Activated CD8-positive, alpha-beta memory T cell treated with anti-CD3 and anti-CD28 coated beads for 1 hour (primary cell): ENCODE measurements at places on chromosomes 3 and 15.

DNA sequence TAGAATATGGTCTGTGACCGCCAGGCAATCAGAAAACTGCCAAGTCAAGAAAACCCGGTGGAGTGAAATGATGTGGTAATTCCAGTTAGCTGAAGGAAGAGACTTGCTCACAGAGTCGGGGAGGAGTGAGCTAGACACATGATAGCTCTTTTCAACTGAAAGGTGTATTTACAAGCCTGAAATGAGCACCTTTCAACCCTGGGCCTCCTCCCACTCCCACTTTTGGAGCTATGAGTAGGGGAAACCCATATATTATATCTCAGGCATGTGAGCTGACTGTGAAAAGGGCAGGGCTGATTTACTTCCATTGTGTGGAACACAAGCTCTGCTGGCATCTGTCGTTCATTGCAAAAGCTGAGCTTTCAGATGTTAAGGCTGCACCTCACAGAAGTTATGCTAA is 960.2 kb downstream of the TUSC7 start:
- no peak for DNase-seq

DNA sequence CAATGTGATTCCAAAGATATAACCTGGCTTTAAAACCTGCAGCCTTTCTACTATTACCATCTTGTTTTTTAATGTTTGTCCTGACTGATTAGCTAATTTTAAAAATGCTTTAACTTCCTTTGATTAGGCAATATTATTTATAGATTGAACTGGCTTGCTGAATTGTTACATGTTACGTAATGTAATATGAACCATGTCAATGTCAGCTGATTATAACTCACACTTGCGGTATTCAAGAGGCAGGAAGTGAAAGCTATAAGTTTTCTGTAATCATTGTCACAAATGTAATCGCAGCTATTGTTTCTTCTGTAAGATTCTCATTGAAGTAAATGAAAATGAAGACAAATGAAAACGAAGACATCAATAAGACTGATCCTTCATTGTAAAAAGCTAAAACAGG is 146.8 kb downstream of the ROBO2 start:
- DNase-seq, result no peak

DNA sequence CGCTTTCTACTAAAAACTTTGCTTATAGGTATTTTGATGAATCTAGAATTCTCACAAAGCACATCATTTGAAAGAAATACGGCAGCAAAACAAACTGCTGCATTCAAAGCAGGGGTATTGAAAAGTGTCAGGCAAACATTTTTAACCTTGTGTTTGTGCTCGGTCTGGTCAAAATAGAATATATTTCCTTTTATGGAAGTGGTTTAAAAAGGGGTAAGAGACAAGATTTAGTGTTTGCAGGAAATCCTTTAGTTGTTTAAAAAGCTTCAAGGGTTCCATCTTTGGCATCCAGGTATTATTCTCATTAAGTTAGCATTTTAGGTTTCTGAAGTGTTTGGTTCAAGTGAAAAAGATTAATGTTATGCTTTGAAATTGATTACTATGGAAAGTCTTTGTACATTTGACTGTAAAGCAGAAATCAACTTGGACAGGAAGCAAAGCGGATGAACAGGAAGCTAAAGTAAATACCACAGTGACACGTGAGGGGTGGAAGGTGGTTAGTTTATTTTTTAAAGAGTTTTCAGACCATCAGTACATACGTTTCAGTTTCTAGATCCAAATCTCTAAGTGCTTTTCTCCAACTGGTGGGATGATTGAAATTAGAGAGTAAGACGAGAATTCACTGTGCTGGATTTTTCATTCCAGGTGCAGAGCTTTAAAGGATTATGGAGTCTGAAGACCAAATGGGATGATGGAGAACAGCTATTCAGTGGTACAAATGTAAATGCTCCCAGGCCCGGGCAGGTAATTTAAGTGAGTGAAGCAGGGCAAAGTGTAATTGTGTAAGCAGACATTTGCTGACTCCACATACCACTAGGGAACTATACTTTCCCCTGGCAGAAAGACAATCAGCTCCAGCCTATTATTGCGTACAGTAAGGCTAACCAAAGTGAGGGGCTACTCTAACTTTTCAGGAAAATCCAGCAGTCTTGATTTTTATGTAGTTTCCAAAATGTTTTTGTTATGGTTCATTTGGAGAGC is 341.8 kb upstream of the TBL1XR1 start:
- DNase-seq, result no peak

DNA sequence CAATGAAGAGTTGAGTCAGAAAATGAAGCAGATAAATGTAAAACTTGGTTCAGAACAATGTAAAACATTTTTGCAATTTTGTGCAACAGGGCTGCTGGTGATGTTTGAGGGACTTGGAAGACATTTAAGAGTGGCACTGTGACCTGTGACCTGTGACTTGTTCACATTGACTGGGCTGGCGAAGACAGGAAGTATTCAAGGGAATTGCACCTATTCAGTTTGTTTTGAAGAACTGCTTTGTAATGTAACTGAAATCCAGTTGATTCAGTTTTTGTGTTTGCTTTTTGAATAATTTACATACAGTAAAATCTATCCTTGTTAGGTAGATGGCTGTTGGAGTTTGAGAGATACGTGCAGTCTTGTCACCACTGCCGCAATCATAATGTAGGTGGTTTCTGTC is 35.4 kb downstream of the MCTP2 start:
- no peak for DNase-seq

- DNase-seq, result no peak
Measured at GRCh38 chr15:68373028-68373427, 58.9 kb downstream of the ITGA11 start.

- no peak for DNase-seq
Measured at GRCh38 chr3:122469659-122470058, 45.1 kb downstream of the KPNA1 start.

DNA sequence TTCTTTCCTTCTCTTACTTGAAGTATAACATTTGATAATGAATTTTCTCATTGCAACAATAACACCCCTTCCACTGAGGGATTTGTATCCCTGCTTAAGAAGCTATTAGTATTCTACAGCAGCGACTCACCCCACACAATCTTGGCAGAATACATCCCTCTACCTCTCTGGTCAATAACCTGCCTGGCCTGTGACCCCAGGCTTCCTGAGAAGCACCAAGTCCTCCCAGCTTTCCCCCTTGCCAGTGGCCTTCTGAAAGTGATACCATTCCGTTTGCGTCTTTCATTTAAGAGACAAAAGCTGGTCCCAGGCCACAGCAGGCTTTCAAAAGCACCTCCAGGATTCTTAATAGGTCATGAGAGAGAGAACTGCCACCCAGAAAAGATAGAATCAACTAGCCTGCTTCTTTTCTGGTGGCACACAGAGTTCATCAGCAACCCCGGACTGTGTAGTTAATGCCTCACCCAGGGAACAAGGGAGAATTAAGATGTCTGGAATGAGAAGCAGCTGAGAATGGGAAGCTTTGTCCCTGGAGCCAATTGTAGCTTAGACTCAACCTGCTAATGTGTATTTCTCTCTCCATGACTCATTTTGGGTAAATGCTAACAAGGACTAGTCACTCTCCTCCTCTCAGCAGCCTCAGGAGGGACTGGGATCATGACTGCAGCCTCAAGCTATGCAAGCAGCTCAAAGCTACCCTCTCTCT is 101.0 kb upstream of the CPNE4 start:
- DNase-seq, result no peak

GRCh38 chr3:196471551-196471950 is 32.0 kb downstream of the RNF168 start:
- no peak for DNase-seq

- no peak for DNase-seq
Measured at GRCh38 chr3:168850109-168850508, 754.4 kb upstream of the GOLIM4 start.

GRCh38 chr3:123499322-123499721 is 50.4 kb upstream of the ADCY5 start:
- DNase-seq, result no peak

- DNase-seq, result no peak
Measured at GRCh38 chr15:96234109-96234892, 96.2 kb upstream of the NR2F2 start.

DNA sequence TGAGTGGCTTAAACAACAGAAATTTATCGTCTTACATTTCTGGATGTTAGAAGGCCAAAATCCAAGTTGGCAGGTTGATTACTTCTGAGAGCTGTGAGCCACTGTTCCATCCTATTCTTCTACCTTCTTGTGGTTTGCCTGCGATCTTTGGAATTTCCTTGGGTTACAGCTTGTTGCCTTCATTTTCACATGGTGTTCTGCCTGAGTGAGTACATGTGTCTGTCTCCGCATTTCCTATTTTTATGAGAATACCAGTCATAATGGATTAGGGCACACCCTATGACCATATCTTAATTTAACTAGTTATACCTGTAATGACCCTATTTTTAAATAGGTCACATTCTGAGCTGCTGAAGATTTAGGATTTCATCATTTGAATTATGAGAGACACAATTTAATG is 294.3 kb downstream of the CNTN4 start:
- no peak for DNase-seq

DNA sequence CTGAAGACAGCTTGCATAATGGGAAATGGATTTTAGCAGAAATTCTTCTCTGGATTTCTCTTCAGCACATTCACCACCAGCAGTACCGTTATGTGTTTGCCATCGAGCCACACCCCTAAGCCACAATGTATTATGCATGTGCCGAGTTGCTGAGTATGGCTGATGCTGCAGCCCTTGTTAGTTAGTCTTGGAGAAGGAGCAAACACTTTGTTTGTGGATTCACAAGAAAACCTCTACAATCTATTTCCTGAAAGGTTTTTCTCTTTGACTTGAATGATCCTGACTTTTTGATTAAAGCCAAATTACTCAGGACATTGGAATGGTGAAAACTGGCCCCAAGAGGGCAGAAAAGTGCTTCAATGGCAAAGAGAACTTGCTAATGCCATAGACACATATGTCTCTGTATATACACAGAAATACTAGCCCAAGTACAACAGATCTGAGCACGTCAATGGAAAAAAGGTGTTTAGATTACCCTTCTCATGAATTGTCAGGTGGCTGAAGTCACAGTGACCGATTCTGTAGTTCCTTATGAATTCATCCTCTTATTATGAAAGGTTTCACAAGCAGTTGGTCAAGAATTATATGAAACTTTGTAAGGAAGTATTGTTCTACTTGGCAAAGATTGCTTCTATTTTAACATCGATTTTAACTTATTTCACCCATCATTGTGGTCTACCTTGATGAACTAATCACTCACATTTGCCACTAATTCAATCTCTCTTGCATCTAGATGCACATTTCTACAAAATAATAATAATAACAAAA is 103.0 kb downstream of the P3H2 start:
- no peak for DNase-seq
